Bronchial epithelial cell (primary cell): ENCODE measurements at places on chromosomes 4 and X.

GRCh38 chr4:38281371-38282071 lies 321.3 kb downstream of the PTTG2 start:
- DNase-seq: peak; percentile 43

DNA sequence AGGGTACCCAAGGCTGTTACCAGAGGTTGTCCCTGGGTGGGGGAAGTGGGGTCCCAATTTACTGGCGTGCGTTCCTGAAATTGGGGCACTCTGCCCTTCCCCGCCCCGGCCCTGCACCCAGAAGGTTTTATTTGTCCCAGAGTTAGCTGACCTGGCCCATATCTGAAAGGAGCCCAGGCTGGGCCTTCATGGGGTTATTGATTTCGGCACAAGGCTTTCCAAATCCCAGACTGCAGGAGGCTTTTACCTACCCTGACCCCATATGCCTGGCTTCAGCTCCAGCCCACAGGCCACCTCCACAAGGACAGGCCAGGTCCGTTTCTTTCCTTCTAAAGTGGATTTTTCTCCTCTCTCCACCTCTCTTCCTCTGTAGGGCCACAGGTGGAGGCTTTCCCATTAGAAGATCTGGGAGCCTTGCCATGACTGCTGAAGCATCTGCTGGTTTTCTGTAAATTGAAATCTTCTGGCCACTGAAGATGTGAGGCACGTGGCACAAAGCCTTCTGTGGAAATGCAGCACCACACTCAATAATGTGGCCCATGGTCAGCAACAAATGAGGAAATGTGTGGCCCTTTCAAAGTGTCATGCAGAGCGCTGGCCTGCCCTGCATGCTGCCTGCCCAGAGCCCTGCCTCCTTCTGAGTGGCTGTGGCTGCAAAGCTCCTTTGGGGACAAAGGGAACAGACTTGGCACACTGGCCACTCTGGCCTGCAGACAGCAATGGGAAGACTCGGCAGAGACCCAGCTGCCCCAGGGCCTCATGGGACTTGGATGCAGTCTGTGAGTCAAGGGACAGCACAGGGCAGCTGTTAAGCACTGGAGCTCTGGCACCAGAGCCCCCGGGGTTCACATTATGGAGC lies 43.1 kb upstream of the MTM1 start:
- DNase-seq: no peak

- no peak for DNase-seq
Measured at GRCh38 chr4:102447413-102447812, 53.7 kb upstream of the NFKB1 start.

- peak; percentile 56 for DNase-seq
Measured at GRCh38 chr4:185358514-185358913, 37.2 kb downstream of the LRP2BP start.

DNA sequence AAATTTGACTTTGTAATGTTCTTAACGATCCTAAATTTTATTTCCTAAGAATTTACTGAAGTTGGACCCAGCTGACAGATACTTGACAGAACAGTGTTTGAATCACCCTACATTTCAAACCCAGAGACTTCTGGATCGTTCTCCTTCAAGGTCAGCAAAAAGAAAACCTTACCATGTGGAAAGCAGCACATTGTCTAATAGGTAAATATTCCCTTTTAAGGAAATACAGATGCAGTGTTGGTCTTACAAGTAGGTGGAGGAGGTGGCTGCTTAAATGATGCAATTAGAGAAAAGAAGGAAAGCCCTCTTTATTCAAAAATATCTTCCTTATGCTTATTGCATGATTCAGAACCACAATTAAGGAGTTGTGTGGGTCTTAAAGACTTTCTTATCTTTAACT lies 73.5 kb downstream of the RS1 start:
- DNase-seq: no peak

GRCh38 chr4:52566136-52567031 lies 92.7 kb downstream of the USP46 start:
- no peak for DNase-seq

- peak; percentile 44 for DNase-seq
Measured at GRCh38 chr4:151094290-151094751, 5.1 kb upstream of the RPS3A start.

DNA sequence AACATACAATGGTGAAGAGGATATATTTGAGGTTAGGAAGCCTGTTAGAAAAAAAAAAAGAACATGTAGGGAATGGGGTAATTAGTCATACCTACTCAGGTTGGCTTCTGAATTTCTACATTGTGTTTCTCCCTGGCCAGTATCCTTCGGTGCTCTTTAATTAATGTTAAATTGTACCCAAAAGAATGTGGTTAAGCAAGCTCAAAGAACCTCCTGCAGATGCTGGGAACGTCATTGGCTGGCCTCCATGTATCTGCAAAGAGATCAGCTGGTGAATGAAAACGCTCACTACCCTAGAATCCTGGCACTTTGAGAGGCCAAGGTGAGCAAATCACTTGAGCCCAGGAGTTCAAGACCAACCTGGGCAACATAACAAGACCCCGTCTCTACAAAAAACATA lies 942.3 kb upstream of the PRKX start:
- peak; percentile 70 for DNase-seq

GRCh38 chr4:168618577-168619265 lies 121.9 kb downstream of the PALLD start:
- peak; percentile 65 for DNase-seq

- no peak for DNase-seq
Measured at GRCh38 chr4:173176010-173176409, 7.4 kb downstream of the GALNT7 start.

DNA sequence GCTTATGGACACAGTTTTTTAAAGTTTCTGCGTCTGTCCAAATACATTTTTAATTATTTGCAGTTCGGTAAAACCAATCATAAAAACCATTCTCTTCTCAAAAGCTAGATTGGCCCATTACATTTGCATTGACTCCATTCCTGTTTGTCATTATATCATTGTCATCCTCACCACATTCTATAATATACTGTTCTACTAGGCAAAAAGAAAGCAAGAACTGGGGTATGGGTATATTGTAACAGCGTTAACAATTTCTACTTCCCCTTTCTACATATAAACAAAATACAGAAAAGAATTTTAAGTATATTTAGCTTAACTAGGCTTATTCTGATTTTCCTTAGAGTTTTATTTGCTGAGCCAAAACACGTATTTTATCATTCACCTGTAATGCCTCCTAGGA lies 91.8 kb downstream of the RAP1GDS1 start:
- no peak for DNase-seq

GRCh38 chr4:119059221-119059620 lies 76.4 kb upstream of the MYOZ2 start:
- DNase-seq: no peak

GRCh38 chrX:2677764-2678163 lies 13.3 kb upstream of the CD99 start:
- peak; percentile 92 for DNase-seq

- no peak for DNase-seq
Measured at GRCh38 chrX:41868392-41868977, 54.9 kb downstream of the CASK start.

DNA sequence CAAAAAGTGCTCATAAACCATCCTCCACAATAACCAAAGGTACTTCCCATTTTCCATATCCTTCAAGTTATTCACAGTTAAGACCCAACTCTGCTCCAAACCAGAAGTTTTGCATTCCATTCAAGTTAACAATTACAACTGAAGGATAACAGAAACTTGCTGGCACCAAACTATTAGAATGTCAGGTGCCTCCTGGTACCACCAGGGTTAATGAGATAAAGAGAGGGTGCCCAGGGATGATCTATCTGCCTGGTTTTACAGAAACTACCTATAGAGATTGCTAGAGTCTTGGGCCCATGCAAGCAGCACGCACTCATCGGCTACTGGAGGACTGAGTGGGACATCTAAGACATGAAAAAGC lies 114.6 kb downstream of the RBM47 start:
- peak; percentile 90 for DNase-seq

- peak; percentile 76 for DNase-seq
Measured at GRCh38 chr4:74228691-74229640, 71.0 kb downstream of the MTHFD2L start.

DNA sequence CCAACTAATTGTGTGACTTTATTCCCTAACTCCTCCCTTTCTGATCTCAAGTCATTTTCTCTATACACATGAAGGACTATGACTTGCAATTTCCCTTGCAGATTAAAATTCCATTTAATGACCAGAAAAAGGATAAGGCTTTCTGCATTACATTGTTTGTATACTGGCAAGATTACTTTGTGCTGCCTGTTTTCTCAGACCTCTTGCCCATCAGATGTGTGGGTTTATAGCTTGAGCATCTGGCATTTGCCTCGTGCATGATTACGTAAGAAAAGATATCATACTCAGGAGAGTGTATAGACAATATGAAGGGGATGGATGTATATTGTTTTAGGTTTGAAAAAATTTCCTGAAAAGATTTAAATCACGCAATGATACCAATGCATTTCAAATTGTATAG lies 593.8 kb upstream of the SLIT2 start:
- DNase-seq: no peak

DNA sequence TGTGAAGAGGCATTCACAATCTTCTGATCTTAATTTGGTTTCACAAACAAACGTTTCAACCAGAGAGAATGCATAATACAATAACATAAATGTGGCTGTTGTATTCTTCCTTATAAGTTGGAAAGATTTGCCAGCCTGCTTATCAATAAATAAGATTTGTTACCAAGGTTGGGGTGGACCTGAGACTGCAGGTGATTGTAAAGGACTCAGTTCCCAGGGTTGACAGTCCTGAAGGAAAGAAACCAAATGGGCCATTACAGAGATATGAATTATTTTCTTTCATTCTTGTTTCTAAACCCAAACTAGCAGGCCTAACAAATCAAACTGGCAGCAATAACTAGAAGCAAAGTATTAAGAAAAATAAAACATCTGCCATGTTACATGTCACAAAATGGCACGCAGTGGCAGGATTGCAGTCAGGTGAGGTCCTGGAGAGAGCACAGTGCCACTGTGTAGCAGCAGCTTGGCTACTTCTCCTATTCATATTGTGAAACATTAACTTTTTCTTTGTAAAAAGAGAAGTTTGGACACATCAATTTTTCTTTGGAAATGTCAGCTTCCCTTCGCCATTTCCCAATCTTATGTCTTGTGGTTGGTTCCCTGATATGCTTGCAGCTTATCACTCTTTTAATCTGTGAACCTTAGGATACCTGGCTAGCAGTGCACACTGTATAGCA lies 133.8 kb upstream of the EMCN start:
- DNase-seq: no peak

- DNase-seq: no peak
Measured at GRCh38 chr4:40881851-40882250, 132.1 kb downstream of the NSUN7 start.

- no peak for DNase-seq
Measured at GRCh38 chr4:5719350-5720055, 8.5 kb downstream of the EVC start.

DNA sequence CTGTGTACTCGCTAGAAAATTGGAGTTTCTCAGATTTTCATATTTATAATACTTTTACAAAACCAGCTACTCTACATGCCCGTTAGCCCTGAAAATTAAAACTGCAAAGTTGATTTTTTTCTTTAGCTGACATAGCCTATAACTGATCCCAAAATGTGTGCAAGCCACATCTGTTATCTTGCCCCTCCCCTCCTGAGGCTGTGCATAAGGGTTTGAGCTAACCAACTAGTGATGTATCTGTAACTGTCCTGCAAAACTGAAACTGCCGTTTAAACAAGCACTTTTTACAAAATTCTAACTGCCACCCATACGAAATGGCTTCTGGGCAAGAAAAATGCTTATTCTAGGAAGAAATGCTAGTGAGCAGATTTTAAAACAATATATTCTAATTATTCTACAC lies 59.1 kb downstream of the EDNRA start:
- DNase-seq: no peak

DNA sequence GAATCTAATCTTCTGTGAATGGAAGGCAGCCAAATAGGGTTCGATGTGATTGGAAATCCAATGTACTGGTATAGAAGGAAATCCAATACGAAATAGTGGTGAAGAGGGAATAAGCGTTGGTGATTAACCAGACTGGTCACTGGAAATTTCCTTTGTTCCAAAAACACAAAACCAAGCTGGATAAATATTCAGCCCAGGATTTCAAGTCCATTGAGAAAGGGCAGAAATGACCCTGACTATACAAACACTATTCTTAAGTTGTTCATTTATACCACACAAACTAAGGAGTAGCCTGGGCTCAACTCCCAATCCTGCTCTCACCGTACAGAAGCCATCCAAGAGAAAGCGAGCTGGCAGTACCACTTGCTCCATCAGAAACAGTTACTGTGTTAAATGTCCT lies 32.2 kb downstream of the PCDH19 start:
- no peak for DNase-seq

DNA sequence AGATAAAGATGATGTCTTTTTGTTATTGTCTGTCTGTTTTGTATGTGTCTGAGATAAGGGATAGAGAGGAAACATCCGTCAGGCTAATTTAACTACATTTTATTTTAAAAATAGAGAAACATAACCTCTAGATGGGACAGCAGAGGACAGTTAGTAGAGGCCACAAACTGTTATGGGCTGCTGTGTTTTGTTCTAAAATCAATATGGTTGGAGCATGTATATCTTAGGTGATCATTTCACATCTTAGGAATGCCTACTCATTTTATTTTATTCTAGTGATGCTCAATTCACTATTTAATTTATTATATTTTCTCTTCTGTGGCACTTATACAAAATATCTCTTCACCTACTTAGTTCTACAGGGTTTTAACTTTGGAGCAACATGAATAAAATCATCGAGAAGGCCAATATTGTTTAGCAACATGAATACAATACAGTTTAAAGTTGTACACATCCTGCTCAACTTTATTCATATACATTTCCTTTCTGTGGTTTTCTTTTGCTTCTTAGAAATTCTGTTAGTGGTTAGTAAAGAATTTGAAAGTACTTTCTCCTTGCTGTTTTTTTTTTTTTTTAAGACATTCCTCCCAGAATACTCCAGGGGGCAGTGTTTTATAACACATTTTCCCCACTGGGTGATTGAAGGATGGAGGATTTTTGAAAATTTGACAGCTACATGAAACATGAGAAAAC lies 392.9 kb downstream of the UNC5C start:
- peak; percentile 46 for DNase-seq

- no peak for DNase-seq
Measured at GRCh38 chrX:65589304-65589703, 54.7 kb upstream of the LAS1L start.

GRCh38 chr4:169307576-169307975 lies 36.8 kb upstream of the SH3RF1 start:
- DNase-seq: peak; percentile 92

DNA sequence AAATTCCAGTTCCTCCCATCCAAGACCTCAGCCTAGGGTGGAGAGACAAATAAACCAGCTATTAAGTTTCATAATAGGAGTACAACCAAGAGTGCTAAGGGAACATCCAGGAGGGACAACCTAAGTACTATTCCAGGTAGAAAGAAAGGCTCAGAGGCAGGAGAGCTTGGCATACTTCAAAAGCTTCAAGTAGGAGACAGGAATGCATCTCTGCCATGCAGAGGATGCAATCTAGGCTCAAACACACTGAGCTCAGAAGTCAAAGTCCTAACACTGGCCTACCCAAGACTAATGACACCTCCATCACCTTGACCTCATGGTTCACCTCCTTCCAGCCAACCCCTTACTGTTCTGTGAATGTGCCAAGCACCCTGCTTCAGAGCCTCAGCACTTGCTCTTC lies 8.1 kb downstream of the WDFY3 start:
- no peak for DNase-seq
